ENCODE measurements at places on chromosomes 7 and 10.

DNA sequence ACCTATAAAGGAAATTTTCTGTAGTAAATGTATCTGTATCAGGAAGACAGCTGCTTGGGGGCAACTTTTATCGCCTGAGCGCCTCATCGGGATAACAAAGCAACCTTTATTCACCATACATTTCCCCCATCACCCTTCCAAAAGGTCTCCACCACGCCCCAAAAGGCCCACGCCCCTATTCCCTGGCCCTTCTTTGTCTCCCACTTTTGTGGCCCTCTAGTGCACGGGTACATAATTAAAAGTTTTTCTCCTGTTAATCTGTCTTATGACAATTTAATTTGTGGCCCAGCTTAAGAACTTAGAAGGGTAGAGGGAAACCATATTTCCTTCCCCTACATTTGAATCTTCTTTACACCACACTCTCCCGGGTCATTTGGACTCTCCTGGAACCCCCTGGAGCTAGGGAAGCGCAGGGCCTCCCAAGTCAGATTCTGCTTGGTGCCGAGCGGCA lies 625 bp downstream of the RP9 start:
- peak; percentile 12 for DNase-seq

DNA sequence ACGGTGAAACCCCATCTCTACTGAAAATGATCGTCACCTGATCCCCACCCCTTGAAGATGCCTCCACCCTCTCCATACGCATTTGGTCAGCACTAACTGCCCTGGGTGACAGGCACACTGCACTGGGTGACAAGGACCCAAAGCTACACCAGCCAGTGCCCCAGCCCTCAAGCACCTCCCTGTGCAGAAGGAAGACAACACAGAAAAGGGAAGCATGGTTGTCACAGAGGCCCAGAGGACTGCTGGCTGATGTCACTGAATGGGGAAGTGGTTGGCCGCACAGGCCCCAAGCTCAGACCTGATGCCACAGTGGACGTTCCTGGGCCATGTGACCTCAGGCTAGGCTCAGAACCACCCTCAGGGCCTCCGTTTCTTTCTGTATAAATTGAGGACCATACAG lies 4.2 kb upstream of the PILRA start:
- no peak for DNase-seq

DNA sequence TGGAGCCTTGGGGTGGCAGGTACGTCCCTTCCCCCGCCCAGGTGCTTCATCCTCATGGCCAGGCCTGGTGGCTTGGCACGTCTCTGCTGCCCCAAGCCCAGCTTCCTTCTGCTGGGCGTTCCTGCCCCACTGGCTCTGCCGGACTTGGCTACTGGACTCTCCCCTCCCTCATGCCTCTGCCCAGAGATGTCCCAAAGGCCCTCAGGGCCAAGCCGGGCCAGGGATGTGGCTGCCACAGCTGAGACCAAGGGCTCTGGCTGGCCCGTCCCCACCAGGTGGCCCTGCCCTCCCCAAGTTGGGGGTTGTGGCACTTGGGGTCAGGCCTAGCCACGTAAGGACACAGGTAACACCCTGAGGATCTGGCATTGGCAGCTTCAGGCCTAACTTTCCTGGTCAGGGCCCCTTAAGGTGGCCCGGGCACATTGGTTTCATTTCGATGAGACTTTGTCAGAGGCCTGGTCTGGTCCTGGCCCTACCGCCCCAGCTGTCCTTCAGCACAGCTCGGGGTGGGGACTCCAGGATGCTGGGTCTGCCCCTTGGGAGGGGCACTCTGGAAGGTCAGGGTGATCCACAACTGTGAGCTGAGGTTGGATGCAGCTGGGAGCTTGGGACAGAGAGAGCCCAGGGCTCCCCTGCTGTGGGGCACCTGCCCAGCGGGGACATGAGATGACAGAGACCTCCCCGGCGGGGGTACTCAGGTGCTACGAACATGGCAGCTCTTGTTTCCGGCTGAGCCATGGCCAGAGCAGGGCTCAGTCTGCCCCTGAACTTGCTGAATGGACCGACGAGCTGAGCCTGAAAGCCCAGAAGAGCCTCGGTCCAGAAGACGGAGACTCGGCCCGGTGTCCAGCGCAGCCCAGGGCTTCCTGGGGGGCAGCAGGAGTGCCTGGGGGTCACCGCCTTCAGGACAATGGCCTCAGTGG lies 2.9 kb downstream of the BHLHA15 start:
- DNase-seq: no peak

- DNase-seq: no peak
These were observed 67.1 kb downstream of the GNAT3 start for GRCh38 chr7:80444811-80445210.

GRCh38 chr7:51324206-51324898 lies 7.7 kb upstream of the COBL start:
- no peak for DNase-seq

DNA sequence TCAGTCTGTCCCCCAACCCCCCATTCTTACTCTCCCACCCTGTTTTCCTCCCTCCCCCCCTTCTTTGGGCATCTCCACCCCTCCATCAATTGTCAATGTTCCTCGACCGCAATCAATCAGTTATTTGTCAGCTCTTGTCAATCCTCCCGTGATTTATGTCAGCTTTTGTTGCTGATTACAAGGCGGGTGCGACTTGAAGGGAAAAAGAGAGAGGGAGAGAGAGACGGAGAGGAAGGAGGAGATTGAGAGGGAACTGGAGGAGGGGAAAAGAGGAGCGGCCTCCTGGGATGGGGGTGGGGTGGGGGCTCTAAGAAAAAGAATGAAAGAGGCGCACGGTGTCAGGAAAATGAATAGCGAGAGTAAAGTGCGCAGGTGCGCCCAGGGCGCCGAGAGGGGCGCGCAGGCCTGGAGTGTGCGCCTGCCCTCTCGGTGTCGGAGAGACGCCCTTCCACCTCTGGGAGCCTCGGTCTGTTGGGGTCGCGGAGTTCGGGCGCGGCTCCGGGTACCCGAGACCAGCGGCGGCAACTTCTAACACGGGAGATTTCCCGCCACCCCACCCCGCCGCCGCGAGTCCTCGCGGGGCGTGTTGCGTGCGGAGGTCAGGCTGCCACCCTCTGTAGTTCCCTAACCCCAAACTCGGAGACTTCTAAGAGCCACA lies 1.1 kb upstream of the ZNF503 start:
- no peak for DNase-seq

GRCh38 chr10:111379534-111380187 lies 302.8 kb downstream of the ADRA2A start:
- no peak for DNase-seq

DNA sequence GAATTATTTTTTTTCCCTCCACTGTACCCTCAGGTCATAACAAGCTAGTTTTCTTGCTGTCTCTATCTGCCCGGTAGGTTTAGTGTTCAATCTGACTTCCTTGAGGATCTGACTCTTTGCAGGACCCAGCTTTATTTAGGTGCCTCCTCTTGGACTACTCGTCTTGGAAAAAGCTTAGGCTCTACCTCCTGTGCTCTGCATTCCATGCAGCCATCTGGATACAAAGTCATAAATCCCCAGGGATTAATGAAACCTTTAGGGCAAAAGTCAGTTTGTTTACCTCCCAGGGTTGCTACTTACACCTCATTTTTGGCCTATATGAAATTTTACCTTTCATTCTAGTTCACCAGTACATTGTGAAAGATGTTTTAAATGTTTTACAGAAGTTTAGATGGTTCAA lies 8.0 kb downstream of the STAG3 start:
- no peak for DNase-seq

DNA sequence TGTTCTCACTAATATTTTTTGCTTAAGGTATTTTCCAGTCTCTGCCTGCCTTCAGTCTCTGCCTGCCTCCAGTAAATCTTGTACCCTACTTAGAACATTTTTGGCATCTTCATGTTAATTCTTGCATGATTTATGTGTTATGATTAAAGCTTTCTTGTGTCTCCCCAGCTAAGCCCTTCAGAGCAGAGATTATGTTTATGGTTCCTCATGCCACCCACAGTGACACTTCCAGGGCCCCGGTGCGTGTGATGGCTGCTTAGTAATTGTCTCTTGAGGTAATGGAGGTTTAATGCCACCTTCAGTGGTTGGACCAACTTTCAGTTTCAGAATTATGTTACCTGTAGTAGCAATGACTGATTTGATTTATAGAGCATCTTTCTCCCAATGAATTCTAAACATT lies 70.6 kb upstream of the MET start:
- DNase-seq: peak; percentile 18

DNA sequence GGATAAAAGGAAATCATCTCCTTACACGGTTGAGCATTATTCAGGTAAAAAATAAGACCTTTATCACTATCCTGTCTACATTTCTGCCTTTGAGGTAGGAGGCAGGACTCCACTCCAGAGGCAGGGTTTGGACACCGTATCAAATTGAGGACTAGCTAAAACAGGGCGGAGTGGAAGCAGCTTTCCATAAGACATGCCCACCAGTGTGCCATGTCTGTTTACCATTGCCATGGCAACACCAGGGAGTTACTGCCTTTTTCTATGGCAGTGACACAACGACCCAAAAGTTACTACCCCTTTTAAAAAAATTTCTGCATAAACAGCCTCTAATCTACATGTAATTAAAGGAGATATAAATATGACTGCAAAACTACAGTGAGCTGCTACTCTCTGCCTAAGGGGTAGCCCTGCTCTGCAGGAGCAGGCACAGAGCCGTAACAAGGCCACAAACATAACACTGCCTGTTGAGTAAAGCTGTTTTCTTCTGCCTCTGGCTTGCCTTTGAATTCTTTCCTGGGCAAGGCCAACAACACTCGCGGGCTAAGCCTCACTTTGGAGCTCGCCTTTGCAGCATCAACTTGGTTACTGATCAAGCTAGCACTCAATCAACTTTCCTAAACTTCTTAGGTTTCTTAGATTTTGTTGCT lies 26.5 kb downstream of the DGKB start:
- DNase-seq: no peak

GRCh38 chr10:8677642-8678041 lies 623.2 kb downstream of the GATA3 start:
- no peak for DNase-seq

DNA sequence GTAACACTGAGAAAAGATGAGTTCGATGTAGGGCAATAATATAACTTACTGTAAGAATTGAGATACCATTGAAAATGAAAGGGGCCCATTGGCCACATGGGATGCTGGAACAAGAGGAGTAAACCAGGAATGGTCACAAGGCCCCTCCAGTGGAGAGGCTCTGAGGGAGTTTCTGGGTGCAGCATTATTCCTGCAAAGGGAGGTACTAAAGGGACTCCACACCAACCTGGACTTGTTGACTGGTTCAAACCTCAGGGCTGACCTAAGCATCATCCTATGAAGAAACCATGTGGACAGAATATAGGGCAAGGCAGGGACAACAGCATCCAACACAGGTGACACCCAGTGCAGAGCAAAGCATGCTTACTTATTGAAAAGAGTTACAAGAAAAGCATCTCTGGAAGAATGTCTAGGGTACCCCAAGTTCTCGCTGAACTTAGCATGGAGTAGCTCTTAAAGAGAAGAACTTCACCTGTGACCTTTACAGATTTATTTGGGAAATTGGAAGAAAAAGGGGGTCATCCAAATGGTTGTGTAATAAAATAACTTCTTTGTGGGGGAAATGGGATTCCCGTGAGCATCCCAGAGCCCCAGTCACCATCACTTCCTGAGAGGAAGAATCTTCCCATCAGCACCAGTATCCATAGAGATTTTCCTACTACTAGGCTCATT lies 34.7 kb downstream of the PRSS2 start:
- no peak for DNase-seq

GRCh38 chr7:147182874-147183273 lies 1066.3 kb downstream of the CNTNAP2 start:
- DNase-seq: no peak

All from activated T-cell treated with anti-CD3 and anti-CD28 coated beads for 48 hours (primary cell).